ENCODE measurements at places on chromosomes 12 and 14.

- DNase-seq, result no peak
Measured at GRCh38 chr12:11804130-11804529, 154.7 kb downstream of the ETV6 start.

- DNase-seq, result no peak
Measured at GRCh38 chr12:3962631-3963483, 89.7 kb upstream of the PARP11 start.

GRCh38 chr14:55306938-55307589, 35.8 kb downstream of the FBXO34 start:
- no peak for DNase-seq

DNA sequence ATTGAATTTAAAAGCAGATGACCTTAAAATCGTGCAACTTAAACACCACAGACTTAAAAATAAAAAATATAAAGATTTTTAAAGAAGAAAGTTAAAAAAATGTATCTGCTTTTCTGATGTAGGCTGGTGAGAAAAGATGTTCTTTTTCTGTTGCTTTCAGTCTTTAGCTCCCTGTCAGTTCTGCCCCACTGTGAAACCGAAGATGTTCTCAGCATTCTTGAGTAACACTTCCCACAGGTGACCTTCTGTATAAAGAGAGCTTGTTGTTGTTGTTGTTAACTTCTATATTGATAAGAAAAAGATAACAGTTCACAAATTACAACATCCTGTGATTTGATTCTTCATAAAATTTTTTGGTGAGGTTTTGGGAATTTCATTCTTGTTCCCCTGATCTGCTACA, 377.9 kb upstream of the RGS6 start:
- no peak for DNase-seq

GRCh38 chr14:72653026-72653425, 240.9 kb downstream of the DPF3 start:
- no peak for DNase-seq

All from mesenchymal stem cell (in vitro differentiated cells and primary cell).